ENCODE measurements at places on chromosomes 1 and 21.

- DNase-seq: no peak
Measured at GRCh38 chr1:97905141-97905940, 15.5 kb downstream of the DPYD start.

DNA sequence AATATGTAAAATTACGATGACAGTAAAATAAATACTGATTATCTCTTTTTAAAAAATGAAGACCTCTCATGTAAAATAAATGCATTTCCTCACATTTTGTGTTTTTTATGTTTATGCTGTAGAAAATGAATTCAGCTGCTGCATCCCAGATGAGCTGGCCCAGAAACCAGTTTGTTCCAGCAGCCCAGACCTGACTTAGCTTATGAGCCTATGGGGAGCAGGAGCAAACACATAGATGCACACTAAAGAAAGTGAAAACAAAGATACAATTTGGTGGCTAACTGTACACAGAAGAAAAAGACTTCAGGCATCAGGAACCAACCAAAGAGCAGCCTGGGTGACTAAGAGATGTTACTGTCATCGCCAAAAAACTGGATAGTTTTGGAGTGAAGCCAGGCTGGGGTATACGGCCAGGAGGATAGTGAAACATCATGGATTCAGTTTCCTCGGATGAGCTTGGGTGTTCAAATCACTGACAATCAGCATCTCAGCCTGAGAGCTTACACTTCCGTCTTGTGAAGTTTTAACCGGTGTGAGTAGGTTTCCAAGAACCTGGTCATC is 113.9 kb upstream of the BACE2 start:
- DNase-seq: no peak

DNA sequence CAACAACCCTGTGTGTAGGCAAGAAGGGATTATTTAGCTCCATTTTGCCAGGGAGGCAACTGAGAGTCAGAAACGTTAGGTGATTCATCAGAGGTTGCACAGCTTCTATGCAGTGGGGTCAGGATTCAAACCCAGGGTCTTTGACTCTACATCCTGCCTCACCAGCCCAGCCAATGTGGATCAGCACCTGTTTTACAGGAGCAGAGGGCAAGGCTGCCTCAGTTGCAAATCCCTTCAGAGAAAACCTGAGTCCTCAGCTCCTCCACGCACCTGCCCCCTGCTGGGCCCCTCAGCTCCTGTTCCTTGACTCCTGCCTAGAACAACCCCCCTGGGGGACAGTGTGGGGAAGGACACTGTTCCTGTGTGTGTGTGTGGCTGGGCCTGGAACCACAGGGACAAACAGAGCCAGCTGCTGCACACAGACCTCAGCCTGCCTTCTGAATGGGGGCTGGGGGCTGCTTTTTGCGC is 61.6 kb downstream of the LRRN2 start:
- DNase-seq: no peak

GRCh38 chr1:222018041-222018440 is 276.2 kb upstream of the DUSP10 start:
- no peak for DNase-seq

DNA sequence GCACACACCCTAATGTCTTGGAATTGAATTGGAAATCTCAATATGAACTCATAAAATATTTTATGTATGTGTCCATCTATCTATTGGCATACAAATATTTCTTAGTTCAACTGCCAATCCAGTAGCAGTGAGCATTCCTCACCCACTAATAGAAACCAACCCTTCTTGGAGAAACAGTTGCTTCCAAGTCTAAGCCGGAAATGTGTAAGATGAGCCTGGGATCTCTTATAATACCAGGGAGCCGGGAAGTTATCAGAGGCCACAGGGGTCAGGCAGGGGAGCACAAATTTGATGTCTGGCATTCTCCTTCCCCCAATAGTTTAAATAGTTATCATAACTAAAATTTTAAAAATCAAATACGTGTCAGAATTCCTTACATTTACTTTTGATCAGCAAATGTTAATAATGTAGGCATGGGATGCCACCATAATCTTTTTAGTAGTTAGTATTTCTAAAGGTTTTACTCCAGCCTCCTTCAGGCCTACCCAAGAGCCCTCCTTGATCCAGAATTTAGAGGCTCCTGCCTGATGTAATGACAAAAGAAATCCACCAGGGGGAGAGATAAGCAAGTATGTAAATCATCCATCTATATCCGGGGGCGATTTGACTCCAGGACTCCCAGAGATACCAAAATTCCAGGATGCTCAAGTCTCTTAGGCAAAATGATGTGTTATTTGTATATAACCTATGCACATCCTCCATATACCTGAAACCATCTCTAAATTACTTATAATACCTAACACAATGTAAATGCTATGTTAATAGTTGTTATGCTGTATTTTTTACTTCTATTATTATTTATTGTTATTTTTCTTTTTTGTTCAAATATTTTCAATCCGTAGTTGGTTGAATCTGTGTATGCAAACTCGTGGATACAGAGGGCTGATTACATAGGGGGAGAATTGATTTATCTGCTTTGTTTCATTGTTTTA is 218.7 kb upstream of the COA6 start:
- DNase-seq: no peak

- no peak for DNase-seq
Measured at GRCh38 chr1:67150931-67151330, 15.3 kb upstream of the IL23R start.

DNA sequence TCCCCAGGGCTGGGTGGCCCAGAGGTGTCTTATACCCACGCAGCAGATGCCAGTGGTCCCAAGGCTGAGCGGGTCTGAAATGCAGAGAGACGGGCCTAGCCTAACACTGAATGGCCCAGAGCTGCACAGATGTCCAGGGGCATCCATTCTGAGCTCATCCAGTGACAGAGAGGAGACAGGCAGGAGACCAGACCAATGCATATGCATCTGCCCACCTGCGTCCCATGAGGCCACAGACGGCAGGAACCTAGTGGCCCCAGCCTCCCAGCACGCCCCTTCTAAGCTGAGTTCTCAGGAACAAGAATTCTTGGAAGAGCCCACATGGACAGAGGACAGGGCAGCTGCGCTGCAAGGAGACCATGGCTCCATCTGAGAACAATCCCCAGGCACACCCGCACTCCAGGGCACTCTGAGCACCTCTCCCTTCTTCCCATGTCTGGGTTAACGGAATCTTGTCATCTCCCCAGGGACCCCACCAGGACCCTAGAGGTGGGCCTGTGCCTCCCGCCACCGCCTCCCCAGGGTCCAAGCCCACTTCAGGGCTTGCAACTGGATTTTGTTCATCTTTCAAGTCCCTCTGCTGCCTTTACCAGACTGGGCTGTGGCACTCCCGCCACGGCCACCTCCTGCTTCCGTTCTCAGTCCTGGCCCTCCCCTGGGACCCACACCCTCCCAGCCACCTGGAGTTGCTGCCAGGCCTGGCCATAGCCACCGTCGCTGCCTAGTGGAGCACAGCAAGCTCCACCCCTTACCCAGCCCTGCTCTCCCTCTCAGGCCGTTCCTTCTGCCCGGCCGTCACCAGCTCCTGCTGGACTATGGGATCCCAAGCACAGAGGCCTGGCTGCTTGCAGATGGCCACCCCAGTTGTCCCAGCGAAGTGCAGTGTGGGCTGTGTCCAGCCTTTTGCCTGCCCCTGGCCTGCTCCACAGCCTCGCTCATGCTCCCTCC is 3.3 kb downstream of the WNT3A start:
- no peak for DNase-seq

DNA sequence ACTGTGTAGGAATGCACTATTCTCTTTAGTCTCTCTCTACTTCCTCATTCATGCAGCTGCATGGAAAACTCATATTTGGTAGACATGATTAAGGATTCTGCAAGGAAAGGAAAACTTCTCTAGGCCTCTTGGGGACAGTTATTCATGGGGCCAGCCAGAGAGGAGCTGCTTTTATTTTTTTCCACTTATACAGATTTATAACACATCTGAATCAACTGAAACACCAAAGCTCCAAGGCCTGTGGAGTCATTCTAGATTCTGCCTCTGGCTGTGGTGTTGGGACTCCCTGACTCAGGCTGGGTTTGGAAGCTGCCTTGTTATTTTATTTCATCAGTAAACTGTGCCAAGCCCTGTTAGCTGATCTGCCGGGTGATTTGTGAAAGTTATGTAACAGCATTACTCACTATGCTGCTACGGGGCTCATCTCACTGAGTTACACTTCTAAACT is 83.9 kb upstream of the EDEM3 start:
- DNase-seq: no peak

DNA sequence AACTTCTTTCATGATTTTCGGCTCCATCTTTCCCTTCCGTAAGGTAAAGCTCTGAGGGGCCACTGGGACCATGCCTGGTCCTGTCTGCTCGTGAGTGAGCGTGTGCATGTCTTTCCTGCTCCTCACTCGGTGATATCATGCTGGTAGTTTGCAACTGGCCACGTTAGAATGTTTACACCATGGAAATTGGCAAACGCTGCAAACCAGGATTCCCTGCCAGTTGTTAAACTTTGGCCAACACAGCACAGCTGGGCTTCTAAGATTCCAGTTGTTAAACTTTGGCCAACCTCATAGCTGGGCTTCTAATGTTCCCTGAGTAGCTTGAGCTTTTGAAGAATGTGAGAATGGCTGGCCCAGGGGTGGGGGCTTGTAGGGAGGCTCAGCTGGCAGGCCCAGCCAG is 68.0 kb upstream of the ACTL8 start:
- DNase-seq: no peak

DNA sequence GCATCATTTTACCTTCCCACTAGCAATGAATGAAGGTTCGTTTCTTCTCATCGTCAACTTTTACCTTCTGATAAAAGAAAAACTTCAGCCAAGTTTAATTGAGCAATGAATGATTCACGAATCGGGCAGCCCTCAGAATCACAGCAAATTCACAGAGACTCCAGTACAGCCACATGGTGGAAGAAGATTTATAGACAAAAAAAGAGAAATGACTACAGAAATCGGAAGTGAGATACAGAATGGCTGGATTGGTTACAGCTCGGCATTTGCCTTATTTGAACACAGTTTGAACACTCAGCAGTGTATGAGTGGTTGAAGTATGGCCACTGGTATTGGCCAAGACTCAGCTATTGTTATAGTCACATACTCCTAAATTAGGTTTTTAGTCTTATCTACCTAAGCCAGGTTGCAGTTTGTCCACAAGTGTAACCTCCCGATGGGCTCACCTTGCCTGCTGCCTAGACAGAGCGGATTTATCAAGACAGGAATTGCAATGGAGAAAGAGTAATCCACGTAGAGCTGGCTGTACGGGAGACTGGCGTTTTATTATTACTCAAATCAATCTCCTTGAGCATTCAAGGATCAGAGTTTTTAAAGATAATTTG is 15.3 kb downstream of the AK4 start:
- DNase-seq: no peak

GRCh38 chr1:234529950-234530237 is 50.9 kb upstream of the TARBP1 start:
- no peak for DNase-seq

DNA sequence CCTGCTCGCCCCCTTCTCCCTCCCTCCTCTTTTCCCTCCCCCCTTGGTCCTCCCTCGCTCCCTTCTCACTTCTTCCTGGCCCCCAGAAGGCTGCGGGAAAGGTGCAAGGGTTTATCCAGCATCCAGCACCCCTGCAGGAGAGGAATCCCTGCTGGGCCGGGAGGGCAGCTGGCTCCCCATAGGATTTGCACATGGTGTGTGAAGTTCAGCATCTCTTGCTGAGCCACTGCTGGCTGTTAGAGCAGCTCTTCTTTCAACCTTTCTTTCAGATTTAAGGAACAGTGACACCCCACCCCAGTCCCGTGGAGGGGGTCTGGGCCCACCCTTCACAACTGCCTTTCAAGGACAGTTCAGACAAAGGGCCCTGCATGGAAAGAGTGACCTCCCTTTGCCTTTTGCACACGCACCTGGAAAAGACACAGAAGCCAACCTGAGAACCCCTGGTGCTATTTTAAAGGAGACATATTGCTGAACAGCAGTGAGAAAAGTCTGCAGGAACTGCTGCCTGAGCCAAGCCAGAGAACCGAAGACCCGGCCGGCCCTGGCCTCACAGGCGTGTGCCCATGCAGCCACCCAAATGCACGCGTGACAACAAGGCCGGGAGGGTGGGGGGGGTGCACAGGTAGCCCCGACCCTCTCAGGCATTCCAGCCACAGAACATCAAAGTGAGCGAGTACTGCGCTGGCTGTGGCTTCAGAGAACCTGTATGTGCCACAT is 66.6 kb downstream of the SLC37A1 start:
- no peak for DNase-seq

GRCh38 chr1:244794071-244794470 is 41.4 kb upstream of the COX20 start:
- no peak for DNase-seq

GRCh38 chr1:36269408-36269838 is 36.7 kb upstream of the SH3D21 start:
- no peak for DNase-seq

GRCh38 chr1:83967336-83967735 is 31.6 kb downstream of the TTLL7 start:
- no peak for DNase-seq
